ENCODE measurements at places on chromosomes 12 and 14.

GRCh38 chr14:64474041-64474440 is 8.7 kb downstream of the AKAP5 start:
- DNase-seq, result no peak

DNA sequence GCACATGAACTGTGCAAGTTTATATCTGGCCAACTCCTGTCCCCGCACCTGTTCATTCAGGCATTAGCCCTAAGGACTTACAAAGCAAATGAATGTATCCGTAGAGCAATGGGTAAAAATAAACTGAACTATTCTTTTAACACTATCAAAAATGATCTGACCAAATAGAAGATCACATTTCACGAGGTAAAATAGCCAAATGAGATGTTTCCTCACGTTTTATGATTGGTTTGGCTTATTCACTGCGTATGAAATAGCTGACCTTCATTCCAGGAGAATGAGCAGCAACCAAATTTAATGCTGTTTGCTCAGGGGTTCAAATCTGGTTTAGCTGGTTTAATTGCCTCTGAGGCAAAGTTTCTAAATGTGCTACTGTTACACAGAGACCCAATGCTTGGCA is 216.0 kb upstream of the EEA1 start:
- DNase-seq, result no peak

DNA sequence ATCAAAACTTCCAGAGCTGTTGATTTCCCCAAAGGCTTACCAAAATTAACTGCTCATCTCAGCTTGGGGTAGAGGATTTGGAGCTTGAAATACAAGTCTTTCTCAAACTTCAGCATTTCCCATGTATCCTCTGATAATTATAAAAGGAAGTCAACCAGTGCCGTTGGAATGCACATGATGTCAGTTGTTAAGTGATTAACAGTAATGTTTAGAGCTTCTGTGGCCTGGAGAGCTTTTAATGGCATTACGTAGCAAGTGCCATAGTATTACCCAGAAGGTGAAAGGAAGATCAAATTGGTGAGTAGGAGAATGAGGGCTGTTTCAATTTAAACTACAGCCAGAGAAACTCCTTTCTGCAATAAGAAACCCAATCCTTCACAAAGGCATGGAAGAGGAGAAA is 62.5 kb upstream of the PTPRR start:
- DNase-seq, result no peak

DNA sequence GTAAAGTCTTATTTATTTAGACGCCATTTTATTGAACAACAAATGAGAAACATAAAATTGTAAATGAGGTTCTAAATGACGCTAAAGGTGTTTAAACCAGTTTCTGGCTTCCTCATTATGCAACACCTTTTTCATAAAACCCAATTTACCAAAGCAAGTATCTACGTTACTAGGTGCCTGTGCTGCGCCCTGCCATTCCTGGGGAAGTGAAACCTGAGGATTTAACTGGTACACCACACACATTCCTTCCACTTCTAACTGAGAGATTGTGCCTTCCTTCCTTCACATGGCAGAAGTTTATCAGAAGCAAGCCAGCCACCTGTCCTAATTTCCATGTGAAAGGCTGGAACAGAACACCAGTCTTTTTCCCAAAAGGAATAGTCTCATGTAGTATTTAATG is 40.3 kb upstream of the GCH1 start:
- DNase-seq, result no peak

GRCh38 chr12:112900298-112901145 is 6.2 kb upstream of the OAS1 start:
- DNase-seq, result no peak

DNA sequence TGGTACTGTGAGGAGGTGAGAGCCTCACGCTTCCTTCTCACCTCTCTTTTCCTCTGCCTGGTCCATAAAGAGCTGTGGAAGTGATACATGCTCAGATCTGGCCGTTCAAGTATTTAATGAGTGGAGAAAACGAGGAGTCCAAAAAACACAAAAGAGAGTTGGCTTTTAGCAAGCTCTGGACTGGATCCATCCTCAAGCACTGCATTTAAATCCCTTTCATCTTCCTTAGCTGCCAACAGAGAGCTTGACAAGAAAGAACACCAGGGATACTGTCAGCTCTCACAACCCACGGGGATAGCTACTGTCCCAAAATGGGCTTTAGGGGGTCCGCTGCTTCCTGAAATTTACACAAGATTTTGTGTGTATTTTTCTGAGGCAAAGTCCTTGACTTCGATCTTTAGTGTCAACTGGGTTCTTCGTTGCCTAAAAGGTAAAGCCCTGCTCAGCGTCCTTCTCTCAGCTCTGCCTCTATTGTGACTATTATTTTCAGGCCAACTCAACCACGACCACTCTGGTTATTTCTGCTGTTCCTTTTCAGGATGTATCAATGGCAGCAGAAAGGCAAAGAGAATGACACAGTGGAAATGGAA is 120.9 kb downstream of the TMTC1 start:
- no peak for DNase-seq

GRCh38 chr14:100376751-100377171 is 53.6 kb downstream of the SLC25A47 start:
- no peak for DNase-seq

DNA sequence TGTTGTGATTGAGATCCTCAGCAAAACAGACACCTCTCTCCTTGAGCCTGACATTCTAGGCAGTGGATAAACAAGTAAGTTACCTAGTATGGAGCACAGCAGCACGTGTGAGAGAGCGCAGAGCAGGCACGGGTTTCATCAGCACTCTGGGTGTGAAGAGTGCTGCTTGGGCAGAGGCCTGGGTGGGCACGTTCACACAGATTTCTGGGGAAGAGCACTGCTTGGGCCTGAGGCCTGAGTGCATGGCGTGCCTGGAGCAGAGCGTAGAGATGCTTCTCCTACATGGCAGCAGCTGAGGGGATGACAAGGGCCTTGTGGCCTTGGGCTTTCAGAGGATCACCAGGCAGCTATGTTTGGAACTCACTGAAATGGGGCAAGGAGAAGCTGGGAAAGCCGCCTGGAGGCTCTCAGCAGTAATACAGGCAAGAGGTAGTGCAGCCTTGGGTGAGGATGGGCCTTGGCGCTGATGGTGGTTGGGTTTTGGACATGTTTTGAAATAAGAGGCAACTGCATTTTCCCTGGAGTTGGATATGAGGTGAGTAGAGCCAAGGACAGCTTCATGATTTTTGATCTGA is 17.6 kb downstream of the CKB start:
- no peak for DNase-seq

DNA sequence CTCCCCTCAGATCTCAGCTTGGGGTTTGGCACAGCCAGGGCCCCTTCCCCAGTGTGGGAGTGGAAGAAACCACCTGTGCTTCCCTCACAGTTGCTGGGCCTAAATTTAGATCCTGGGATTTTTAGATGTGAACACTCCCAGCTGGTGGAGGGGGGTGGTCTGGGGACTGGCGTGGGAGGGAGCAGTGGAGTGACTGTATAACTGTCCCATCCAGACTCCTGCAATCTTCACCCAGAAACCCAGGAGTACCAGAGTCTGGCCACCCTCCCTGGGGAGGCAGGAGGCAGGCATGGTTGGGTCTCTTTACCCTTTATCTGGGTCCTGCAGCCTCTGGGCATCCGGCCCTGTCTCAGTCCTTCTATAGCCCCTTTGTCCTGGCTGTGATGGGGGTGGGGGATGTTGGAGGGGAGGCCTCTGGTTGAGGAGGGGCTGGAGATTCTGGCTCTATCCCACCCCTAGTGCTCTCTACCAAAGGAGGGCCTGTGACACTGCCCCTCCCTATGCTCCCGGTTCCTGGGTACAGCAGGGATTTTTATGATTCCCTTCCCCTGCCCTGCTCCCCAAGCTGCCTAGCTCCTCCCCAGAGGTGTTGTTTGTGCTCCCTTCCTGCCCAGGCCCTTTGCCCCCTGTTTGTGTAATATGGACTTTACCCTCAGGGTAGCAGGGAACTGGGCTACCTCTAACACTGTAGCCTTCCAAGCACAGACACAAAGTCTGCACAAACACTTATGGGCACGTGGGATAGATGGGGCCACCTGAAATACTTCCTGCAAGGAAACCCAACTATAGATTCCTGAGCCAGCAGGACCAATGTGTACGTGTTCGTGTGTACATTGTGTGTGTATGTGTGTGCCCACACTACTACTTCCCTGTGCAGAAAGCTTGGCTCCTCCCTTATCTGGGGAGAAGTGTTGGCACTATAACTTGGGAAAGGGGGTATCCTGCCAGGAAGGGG is 1.7 kb downstream of the ERBB3 start:
- no peak for DNase-seq

- peak; percentile 16 for DNase-seq
Measured at GRCh38 chr14:102917469-102918211, 4.8 kb upstream of the AMN start.

DNA sequence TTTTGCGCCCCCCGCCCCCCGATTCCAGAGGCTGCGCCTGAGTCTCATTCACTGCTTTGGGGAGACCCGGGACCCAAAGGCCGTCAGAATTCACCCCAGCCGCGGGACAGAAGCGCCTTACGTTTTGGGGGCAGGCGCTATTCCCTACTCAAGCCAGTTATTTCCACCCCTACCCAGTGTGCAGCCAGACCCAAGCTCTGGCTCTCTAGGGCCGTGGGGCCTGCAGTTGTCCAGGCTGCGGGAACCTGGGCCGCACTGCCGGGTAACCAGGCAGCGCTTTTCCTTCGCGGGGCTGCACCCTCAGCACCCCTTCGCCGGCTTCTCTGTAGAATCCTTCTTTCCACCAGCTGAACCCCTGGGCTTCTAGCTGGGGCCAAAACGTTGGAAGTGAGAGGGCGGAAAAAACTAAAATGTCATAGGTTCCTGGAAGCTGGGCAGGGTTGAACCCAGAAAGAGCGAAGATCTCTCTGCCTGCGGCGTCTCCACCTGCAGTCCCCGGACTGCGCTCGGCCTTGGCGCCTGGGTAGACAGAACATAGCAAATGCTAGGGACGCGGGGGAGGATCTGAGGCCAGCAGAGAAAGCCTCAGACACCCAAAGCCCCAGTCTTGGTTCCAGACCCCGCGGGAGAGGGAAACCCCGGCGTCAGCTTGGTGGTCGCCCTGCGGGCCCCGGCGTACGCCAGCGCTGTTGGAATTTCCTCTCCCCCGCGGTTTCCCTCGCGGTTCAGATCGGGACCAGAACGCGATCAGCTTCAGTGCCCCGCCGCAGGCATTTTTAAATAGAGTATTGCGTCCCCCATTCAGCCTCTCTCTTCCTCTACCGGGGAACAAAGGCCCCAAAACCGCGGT is 18.3 kb downstream of the TBX3 start:
- DNase-seq, result no peak
